Tibial nerve (tissue), 4 donors: ENCODE measurements at places on chromosomes 6 and 20.

DNA sequence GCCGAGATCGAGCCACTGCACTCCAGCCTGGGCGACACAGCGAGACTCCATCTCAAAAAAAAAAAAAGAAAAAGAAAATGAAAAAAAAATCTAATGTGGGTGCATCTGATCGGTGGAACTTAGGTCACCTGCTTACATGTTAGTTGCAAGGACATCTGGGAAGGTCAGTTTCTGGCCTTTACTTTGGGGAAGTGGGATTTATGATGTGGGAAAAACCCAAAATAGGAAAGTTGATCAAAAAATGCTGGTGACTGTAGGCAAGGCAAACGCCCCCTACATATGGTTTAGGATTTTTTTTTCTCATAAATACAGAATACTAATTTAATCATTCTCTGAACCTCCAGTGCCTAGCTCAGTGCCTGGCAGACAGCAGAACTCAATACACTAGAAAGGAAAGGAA lies 69.2 kb upstream of the PIM1 start:
- peaks cover 21% of the 10 kb centered on the region for H3K4me1 ChIP-seq
- no peaks in the 10 kb centered on the region for H3K36me3 ChIP-seq
- no peaks in the 10 kb centered on the region for H3K27me3 ChIP-seq
- H3K27ac ChIP-seq = no peak overlapping the region

- H3K4me3 ChIP-seq = no peak overlapping the region
- no peak overlapping the region for H3K27ac ChIP-seq
- DNase-seq = no peak
- H3K36me3 ChIP-seq = no peaks in the 10 kb centered on the region
- H3K27me3 ChIP-seq = no peaks in the 10 kb centered on the region
- peaks cover 6% of the 10 kb centered on the region for H3K4me1 ChIP-seq
Observed at GRCh38 chr6:161407581-161407980, 133.7 kb upstream of the AGPAT4 start.

DNA sequence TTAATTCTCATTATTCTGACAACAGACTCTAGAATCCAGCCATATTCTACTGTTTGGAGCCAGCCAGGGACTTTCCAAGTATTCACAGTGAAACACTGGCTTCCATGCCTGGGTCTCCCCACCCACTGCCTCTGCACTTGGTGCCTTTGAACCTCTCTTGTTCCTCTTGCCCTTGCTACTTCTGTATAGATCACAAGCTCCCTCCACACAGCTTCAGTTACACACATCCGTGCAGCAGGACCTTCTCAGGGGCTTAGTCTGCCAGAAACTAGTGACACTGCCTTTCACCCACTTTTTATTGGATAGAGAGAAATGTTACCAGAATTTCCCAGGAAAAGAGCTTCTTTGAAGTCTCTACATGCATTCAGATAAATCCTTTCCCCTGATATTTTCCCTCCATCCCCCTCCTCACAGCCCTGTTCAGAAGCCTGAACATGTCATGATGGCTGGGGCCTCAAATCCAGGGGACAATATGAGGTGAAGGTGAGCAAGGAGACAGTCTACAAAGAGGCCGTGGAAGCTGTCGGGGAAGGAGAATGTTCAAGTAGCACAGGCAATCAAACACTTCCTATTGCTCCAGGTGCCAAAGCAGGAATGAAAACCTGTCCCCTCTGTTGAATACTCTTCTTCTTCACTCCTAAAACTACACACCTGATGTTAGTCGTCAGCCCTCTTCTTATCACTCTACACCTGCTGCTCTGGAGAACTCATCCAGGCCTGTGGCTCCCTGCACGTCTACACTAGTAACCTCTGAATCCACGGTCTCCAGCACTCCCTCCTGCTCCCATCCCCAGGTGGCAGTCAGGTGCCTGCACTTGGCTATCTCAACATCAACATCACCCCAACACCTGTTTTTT lies 20.2 kb upstream of the HLA-DOA start:
- peak overlapping the region; percentile 81 for H3K27ac ChIP-seq
- peak; percentile 47 for DNase-seq
- no peaks in the 10 kb centered on the region for H3K4me1 ChIP-seq

- H3K36me3 ChIP-seq = no peaks in the 10 kb centered on the region
- DNase-seq = no peak
- H3K4me1 ChIP-seq = no peaks in the 10 kb centered on the region
Observed at GRCh38 chr20:32314768-32315167, 37.3 kb downstream of the KIF3B start.

DNA sequence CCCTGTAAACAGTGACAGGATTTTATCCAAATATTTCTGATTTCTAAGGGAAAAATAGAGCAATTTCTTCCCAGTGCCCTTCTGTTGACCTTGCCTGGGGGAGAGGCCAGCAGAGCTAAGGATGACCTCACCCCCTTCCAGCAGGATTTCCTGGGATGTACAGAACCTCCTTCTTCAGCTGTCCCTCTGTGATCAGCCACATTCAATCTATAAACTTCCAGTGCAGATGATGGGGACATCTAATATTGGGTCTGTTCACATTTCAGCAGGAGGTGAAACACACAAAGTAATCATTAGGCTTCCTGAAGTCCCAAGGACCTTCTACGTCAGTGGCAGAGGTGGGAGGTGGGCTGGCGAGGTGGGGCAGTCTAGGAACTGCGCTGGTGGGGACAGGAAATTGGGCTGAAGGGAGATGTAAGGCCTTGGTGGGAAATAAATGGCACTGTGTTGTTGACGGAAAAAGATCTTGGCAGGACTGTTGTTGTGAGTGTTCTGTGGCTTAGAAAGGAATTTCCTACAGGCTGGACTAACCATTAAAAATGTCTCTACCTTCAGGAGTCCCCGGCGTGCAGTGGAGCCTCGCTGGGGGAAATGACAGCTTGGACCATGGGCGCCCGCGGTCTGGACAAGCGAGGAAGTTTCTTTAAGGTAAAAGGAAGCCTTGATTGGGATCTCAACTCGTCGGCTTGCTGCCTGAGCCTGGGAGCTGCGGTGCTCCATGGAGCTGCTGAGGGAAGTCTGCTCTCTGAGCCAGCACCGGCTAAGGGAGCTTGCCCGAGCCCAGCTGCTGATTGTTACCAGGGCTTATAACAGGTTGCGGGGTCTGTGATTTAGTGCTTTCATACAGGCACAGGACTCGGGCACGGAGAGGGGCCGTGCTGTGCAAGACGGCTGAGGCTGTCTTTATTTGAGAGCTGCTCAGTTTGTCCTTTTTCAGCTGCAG lies 127.9 kb upstream of the NAA20 start:
- peak; percentile 40 for DNase-seq
- H3K27me3 ChIP-seq = no peaks in the 10 kb centered on the region
- H3K4me1 ChIP-seq = peaks cover 55% of the 10 kb centered on the region
- H3K4me3 ChIP-seq = peak overlapping the region; percentile 38
- no peaks in the 10 kb centered on the region for H3K36me3 ChIP-seq

DNA sequence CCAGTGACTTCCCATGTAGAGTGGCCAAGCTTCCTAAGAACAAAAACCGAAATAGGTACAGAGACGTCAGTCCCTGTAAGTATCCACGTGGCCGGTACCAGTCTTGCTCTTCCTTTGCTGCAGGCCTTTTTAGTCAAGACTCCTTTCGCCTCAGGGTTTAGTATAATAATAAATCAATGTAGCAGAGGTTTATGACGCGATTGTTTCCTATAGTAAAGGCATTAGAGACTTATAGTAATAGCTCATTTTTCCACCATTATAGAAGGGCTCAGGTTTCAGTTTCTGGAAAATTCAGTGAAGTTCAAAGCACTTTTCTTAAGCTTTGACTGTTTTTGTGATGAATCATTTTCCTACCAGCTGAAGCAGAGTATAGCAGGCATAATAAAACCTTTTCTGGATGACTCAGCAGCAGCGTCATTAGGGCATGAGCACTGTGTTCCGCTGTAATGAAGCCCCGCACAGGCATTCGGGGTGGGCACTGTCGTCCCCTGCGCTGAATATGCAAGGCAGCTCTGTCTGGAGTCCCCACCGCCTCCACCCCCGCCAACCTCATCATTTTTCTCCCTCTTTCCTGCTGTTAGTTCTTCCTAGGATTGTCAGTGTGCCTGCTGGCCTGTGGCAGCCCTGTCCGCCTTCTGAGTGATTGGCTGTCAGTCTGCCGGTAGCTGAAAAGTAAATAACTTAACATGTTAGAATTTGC lies 51.3 kb downstream of the PTPN1 start:
- H3K27ac ChIP-seq = no peak overlapping the region
- H3K36me3 ChIP-seq = peaks cover 38% of the 10 kb centered on the region
- no peak overlapping the region for H3K4me3 ChIP-seq
- DNase-seq = no peak

GRCh38 chr6:131656667-131657066 lies 19.6 kb downstream of the ENPP3 start:
- no peaks in the 10 kb centered on the region for H3K27me3 ChIP-seq
- no peaks in the 10 kb centered on the region for H3K4me1 ChIP-seq
- H3K36me3 ChIP-seq = no peaks in the 10 kb centered on the region
- no peak overlapping the region for H3K27ac ChIP-seq
- H3K4me3 ChIP-seq = no peak overlapping the region

DNA sequence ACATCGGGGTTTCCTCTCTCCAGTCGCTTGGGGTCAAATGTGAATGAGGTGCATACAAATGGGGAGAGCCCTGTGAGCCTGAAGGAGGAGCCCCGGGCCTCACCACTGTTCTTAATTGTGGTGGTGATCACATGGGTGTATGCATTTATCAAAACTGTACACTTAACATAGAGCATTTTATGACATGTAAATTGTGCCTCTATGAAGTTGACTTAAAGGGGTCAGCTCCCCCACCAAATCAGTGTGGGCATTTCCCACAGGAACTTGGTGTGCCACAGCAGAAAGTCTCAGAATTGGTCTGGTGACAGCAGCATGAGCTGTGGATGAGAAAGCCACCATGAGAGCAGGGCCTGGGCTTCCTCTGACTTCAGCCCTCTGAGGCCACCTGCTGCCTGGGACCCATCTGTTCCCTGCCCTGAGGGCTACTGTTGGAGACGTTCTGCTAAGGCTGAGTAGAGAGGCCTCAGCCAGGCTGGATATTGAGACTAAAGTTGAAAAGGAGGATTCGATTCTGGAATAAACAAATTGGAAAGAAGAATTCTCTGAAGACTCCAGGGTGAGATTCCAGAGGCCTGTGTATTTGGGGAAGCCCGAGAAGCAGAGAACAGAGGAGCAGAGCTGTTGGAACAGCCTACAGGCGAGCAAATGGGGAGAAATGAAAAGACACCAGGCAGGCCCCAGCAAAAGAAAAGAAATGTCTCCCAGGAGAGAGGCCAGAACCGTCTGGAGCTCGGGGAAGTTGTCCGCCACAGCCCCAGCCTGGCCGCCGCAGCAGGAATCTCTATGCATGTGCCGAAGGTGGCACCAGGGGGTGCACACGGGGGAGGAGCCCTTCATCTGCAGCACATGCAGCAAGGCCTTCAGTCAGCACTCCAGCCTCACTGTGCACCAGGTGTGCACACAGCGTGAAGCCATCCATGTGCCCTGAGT lies 37.6 kb upstream of the XRN2 start:
- no peak overlapping the region for H3K27ac ChIP-seq
- no peak for DNase-seq
- no peak overlapping the region for H3K4me3 ChIP-seq
- H3K4me1 ChIP-seq = no peaks in the 10 kb centered on the region
- H3K27me3 ChIP-seq = no peaks in the 10 kb centered on the region

DNA sequence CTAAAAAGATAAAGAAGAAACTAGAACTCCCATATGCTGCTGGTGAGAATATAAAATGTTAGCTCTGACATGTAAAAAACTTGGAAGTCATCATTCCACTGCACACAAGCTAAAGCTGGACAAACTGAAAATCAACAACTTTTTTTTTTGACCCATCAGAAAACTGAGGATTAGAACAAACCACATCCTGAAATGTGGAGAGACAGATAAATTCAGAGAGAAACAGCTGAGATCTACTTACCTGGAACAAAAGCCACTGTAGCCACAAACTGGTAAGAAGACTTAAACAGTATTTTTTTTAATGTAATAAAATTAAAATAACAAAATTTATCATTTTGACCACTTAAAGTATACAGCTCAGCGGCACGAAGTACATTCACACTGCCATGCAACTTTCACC lies 408.5 kb upstream of the RGS17 start:
- no peaks in the 10 kb centered on the region for H3K27me3 ChIP-seq
- H3K27ac ChIP-seq = no peak overlapping the region
- H3K4me1 ChIP-seq = no peaks in the 10 kb centered on the region

DNA sequence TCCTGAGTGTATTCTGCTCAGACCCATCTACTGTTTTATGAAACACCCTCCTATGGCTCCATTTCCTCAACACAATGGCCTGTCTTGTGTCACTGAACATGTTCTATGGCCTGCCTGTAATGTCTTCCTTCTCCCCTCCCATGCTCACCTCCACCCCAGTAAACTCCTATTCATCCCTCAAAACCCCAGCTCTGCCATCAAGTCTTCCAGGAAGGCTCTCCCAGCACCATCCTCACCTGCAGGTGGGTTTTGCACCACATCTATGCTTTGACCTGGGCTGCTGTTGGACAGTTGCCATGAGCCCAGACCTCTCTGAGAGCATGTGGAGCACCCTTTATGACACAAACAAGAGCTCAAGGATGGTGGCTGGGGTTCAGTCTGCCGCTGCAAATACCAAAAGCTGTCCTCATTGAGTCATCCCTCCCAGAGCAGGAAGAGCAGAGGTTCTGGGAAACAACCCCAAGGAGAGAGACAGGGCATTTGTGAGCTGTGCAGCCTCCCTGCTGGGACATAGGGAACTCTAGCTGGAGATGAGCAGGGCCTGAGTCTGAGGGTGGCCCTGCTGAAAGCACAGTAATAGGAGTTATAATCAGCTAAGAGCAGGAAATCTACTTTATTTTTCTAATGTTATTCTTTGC lies 93.8 kb upstream of the CD93 start:
- no peaks in the 10 kb centered on the region for H3K4me1 ChIP-seq
- no peaks in the 10 kb centered on the region for H3K36me3 ChIP-seq
- no peaks in the 10 kb centered on the region for H3K27me3 ChIP-seq
- peak overlapping the region; percentile 74 for H3K27ac ChIP-seq
- no peak for DNase-seq
- H3K4me3 ChIP-seq = no peak overlapping the region

DNA sequence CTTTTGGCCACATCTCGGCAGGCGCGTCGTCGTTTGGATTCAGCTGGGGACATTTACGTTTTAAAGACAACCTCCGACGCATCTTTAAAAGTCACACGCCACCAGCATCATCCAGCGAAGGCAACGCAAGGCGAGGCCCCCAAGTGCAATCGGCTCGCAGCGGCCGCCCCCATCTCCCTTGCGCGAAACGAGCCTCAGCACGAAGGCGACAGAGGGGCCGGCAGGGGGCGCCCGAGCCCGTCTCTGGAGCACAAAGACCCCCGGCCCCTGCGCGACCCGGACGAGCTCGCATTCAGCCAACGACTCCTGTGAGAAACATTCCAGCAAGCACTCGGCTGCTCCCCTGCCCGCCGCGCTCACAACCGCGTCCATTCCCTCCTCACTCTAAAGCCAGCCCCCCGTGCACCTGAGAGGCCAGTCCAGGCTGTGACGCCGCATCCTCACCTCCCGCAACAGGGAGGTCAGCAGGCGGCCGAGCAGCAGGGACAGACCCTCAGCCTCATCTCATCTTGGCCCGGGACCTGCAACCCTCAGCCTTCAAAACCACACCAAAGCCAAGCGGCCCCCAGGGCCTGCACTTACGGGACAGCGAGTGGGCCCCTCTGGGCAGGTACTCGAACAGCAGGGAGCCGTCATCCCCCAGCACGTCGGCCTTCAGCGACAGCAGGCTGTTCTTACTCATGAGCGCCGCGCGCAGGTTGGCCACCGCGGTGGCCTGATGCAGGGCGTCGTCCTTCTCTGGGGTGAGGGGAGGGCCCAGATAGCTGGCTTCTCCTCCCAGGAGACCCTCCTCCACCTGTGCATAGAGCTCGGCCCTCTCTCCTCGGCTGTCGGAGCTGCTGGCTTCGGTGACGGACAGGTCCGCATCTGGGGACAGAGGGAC lies 35.8 kb downstream of the SLC2A4RG start:
- no peak for DNase-seq
- H3K4me3 ChIP-seq = no peak overlapping the region
- H3K36me3 ChIP-seq = peaks cover 20% of the 10 kb centered on the region
